ENCODE measurements at places on chromosomes 13 and 19.

DNA sequence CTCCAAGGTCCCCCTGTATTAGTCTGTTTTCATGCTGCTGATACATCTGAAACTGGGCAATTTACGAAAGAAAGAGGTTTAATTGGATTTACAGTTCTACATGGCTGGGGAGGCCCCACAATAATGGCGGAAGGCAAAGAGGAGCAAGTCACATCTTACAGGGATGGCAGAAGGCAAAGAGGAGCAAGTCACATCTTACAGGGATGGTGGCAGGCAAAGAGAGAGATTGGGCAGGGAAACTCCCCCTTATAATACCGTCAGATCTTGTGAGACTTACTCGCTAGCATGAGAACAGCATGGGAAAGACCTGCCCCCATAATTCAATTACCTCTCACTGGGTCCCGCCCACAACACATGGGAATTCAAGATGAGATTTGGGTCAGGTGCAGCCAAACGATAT, 50.0 kb upstream of the FARP1 start:
- no peak for DNase-seq

- DNase-seq, result no peak
Measured at GRCh38 chr19:16506961-16507360, 10.8 kb downstream of the C19orf44 start.

DNA sequence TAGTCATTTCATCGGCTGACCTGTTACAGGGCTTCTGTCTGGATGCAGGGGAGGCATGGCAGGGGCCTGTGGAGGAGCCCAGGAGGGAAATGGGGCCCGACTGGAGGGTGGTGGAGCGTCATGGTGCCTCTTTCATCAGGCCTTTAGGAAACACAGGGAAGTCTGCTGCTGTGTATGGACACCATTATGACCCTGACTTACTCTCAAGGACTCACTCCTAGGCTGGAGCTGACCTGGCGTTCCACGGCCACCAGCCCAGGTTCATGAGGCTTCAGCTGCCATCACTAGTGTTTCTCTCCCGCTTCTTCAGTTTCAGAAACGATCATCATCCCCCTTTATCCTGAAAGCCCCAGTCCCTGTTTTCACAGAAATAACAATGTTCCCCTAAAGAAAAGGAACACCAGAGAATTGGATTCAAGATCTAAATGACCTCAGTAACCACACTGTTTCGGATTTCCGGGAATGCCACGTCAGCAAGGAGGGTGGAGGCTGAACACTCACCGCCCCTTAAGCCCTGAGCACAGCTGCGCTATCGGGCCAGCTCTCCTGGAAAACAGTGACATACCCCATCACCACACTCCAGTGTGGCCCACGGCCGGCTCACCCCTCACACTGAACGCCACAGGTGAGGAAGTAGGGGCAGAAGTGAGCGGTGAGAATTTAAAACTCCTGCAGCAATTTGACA, 67.6 kb downstream of the SOX1 start:
- DNase-seq, result no peak

GRCh38 chr13:106738186-106738678, 170.3 kb upstream of the ARGLU1 start:
- no peak for DNase-seq

DNA sequence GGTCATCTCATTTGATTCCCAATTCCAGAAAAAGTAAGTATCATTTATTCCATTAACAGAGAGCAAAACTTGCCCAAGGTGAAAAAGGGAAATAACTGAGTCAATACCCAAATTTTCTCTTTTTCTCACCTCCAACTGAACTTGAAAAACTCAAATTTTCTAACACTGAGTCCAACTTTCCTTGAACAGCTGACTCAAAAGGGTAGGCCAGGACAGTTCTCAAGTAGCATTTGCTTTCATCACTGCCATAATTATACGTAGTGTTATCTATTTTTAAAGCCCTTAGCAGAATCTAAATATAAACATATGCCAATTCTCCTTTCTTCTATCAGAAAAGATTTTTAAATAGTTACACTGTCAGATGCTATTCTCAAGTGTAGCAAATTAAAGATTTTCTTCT, 3.5 kb downstream of the N4BP2L2 start:
- no peak for DNase-seq

Data from DMS 273 treated with DMSO at 0.1 percent for 48 hours (cell line).